Right hindlimb (tissue), 1 donor: ENCODE measurements at places on chromosomes 16 and 17.
A peak's percentile ranks its signal among the peaks of the same experiment; 100 is the strongest.

- DNase-seq = peak; percentile 17
Measured at GRCh38 chr16:887846-888245, 82.9 kb downstream of the LMF1 start.

DNA sequence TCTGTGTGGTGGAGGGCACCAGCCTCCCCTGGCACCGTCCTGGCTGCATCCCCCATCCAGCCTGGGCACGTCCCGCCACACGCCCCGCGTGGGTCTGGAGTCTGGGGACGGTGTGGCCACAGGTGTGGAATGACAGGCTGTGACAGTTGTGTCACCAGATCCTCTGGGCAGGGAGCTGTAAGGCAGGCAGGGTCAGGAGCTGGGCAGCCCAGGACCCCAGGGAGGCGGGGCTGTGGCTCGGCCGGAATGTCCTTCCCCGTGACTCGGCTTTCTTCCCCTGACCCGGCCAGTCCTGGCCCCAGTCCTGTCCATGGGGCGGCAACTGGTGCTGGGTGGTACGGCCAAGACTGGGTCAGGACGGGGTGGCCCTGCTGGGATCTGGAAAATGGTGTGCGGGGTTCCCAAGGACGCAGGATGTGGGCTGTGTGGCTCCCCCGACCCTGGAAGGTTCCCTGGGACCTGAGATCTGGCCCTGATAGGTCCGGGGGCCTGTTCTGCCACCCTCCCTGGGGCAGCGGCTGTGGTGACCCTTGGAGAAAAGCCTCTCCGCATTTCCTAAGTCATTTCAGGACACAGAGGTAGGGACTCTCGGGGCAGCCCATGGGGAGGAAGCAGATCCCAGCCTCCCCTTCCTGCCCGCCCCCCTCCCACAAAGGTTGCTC lies 3.3 kb upstream of the SLC16A3 start:
- DNase-seq = peak; percentile 30

GRCh38 chr16:84314814-84315213 lies 20.1 kb downstream of the WFDC1 start:
- no peak for DNase-seq

GRCh38 chr16:25614716-25615265 lies 77.0 kb upstream of the HS3ST4 start:
- no peak for DNase-seq

- no peak for DNase-seq
Measured at GRCh38 chr17:6097005-6097279, 26.8 kb downstream of the WSCD1 start.

GRCh38 chr16:14302031-14302398 lies 230.9 kb downstream of the MRTFB start:
- peak; percentile 76 for DNase-seq
